ENCODE measurements at places on chromosomes 4 and X.

- no peak for DNase-seq
Measured at GRCh38 chr4:125735102-125735501, 420.3 kb downstream of the FAT4 start.

DNA sequence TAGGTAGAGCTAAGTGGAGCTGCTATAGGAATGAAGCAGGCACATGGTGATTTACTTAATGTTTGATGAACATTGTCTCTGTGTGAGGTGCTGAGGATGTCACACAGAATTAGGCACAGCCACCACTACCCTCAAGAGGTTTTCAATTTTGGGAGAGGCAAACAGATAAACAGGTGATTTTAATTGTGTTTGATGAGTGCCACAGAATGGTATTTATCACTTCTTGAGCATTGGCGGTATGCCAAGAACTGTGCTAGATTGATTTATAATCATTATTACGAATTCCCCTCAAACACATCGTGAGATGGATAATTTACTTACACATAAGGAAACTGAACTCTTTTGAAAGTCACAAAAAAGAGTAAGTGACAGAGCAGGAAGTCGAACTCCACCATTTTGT is 74.8 kb downstream of the FREM3 start:
- no peak for DNase-seq

DNA sequence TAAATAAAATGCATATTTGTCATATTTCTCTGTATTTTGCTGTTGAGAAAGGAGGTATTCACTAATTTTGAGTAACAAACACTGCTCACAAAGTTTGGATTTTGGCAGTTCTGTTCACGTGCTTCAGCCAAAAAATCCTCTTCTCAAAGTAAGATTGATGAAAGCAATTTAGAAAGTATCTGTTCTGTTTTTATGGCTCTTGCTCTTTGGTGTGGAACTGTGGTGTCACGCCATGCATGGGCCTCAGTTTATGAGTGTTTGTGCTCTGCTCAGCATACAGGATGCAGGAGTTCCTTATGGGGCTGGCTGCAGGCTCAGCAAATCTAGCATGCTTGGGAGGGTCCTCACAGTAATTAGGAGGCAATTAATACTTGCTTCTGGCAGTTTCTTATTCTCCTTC is 3.3 kb downstream of the HTT start:
- no peak for DNase-seq

DNA sequence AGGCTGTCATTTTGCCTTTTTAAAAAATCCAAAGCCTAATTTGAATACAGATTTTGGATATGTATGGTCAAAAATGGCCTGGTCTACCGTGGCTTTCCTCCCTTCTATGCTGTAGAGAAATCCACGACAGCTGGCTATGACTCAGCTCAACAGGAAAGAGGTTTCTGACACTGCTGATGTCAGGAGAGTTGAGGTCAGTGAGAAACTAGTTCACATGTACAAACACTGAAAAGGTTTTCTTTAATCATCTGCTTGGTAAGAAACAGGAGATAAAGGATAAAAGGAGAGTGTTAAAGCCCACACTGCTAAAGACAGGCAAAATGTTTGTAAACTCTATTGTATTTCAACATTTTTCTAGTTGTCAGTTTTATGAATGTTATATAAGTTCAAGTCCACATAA is 113.9 kb downstream of the NYX start:
- DNase-seq: no peak

DNA sequence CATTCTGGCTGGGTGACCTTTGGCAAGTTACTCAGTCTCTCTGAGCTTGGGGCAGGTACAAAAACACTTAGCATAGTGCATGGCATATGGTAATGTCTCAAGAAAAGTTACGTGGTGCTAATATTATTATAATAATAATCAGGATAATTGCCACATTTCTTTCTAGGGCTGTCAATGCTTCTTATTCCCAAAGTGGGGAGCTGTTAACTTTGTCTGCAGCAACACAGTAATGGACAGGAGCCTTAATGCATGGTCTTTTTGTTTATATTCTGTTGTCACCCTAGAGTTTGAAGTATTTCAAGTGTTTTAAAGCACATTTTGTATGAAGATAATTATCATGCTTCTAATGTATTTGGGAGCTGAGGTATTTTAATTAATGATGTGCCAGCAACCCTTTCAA is 121.8 kb downstream of the FHIP1A start:
- no peak for DNase-seq

DNA sequence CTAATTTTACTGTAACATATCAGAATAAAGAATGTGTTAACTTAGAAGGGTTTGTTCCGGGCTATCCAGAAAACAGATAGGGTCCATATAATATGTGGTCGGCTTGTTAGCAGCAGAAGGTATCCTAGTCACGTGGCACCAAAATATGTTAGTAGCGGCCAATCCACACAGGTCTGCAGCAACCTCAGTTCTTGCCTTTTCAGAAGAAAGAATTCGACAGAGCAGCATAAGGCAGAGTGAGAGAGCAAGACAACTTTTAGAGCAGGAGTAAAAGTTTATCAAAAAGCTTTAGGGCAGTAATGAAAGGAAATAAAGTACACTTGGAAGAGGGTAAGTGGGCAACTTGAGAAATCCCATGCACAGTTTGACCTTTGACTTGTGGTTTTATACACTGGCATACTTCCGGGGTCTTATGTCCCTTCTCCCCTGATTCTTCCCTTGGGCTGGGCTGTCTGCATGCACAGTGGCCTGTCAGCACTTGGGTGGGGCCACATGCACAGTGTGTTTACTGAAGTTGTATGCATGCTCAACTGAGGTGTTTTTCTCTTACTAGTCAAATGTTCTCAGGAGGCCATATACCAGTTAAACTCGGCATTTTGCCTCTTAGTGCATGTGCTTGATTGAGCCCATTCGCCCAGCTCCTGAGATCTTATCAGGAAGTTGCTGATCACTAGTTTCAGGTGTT is 37.0 kb upstream of the ABCG2 start:
- DNase-seq: no peak

DNA sequence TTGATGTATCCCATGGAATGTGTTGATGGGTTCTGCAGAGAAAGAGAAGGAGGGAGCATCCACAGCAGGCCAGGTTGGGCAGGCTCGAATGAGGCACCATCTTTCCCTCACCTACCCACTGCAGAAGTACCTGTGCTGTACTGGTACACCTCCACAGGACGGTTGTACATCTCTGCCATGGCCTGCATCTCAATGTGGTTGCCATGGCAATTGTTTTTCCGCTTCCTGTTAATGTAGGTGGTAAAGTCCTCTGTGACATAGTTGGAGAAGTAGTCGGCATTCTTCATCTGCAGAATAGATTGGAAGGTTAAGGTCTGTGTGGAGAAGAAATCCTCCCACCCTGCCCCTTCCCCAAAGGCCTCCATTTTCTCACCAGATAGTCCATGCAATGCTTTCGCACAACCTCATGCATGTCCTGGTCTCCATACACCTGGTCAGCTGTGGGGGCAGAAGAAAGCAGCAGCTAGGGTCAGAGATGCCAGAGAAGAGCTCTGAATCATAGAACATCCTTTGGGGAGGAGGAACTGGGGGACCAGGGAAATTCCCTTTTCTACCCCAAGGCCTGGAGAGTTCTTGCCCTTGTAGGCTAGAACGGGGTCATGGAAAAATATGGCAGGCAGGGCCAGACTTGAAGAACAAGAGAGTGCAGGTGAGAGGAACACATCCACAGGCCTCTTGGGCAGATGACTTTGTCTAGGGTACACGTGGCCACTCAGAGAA is 15.9 kb upstream of the PIM2 start:
- no peak for DNase-seq

DNA sequence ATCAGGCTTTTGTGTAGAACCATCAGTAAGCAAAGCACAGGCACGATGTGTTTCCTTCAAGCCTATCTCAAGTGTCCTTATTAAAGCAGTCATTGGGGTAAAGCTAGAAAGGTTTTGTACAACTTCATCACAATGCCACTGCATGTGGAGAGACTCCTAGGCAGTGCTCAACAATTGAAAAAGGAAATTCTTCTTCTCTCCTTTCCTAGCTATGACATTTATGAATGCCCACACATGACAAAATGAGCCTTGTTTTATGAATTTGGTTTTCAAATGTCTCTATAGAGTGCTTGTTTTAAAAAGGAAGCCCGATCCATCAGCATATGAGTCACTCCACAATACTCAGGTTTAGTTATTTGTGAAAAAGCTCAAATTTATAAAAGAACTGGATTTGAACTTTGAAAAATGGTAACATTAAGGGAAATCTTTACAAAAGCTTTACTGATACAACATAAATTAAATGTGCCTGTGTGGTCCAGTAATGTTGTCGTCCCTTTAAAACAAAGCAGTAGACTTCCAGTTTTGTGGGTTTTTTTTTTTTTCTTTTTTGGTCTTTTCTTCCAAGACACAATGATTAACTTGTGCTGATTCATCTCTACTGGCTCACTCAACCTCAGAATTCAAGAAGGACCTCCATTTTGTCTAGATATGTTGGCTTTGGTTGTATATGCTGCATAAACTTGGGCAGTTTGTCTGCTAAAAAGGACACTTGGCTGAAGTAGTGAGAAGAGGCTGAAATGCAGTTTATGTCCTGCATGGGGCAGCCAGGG is 273.8 kb downstream of the GASK1B start:
- no peak for DNase-seq

GRCh38 chr4:107831140-107831539 is 6.4 kb downstream of the SGMS2 start:
- DNase-seq: no peak

GRCh38 chr4:125702406-125702805 is 387.7 kb downstream of the FAT4 start:
- DNase-seq: no peak

GRCh38 chrX:64188901-64189300 is 16.6 kb downstream of the AMER1 start:
- no peak for DNase-seq

GRCh38 chr4:78767350-78767749 is 8.8 kb upstream of the BMP2K start:
- DNase-seq: no peak

- DNase-seq: no peak
Measured at GRCh38 chr4:127580300-127580699, 52.5 kb upstream of the INTU start.

- DNase-seq: no peak
Measured at GRCh38 chr4:156794863-156795262, 176.7 kb downstream of the PDGFC start.

- DNase-seq: no peak
Measured at GRCh38 chrX:41153448-41153847, 68.2 kb downstream of the USP9X start.

DNA sequence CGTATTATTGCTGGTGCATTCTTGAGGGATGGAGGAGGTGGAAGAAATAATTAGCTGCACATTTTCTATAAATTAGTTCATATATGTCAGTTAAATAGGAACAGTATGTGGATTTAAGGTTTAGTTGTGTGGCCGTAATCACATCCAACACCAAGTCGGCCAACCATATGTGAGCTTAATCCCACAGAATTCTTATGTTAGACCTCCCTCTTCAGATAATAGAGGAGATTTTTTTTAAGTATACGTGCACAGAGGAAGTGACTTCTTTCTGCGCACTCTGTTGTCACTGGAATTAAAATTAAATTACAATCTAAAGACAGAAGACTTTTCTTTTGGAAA is 2.1 kb downstream of the SEPTIN11 start:
- DNase-seq: no peak

GRCh38 chrX:40543661-40544328 is 37.0 kb upstream of the ATP6AP2 start:
- DNase-seq: no peak

DNA sequence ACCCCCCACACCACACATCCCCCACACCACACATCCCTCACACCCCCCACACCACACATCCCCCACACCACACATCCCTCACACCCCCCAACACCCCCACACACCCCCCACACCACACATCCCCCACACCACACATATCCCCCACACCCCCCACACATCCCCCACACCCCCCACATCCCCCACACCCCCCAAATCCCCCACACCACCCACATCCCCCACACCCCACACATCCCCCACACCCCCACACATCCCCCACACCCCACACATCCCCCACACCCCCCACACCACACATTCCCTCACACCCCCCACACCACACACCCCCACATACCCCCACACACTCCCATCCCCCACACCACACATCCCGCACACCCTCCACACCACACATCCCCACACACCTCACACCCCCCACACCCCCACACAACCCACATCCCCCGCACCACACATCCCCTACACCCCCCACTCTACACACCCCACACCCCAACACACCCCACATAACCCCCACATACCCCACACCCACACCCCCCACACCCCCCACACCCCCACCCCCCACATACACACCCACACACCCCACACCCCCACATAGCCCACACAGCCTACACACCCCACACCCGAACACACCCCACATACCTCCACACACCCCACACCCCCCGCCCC is 172.9 kb downstream of the DCLK2 start:
- DNase-seq: no peak

All from stimulated activated CD4-positive, alpha-beta T cell treated with anti-CD3 and anti-CD28 coated beads, Interleukin-1b, Interleukin-23, amount 100 ng/mL, for 1 hour (primary cell).